Activated gamma-delta T cell (primary cell): ENCODE measurements at places on chromosomes 13 and 19.

DNA sequence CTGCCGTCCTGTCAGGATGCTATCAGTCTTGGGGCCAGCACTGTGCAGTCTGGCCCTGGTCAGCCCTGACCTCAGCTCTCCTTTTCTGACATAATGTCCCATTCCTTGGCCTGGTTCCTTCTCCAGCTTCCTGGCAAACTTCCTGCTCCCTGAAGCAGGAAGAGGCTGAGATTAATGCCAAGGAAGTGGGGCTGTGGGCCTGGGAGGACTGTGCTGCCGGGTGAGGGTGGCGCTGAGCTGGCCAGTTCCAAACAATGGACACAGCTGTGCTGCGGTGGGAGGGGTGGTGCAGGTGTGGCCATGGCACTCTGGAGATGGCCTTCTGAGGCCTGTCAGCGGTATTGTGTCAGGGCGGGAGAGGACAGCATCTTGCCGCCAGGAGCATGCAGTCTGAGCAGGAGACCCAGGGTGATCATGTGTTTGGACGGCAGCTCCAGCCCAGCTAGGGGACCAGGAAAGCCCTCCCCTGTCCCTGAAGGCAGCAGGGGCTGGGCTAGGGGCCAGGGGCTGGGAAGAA, 30.9 kb downstream of the TUBA3C start:
- DNase-seq = no peak

DNA sequence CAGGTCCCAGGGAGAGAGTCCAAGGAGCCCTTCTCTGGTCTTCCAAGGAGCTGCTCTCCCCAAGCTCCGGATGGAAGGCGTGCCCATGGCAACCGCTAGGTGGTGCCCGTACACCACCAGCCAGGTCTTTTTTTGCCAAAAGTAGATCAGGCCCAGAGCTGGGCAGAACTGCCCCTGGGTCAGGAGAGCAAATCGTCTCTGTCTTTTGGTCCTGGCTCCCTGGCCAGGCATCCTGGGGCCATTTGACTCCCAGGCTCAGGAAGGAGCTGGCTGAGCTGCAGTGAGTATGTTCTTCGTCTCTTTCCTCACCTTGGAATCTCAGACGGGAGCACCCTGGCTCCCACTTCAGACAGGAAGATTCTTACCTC, 24.6 kb upstream of the BCL3 start:
- peak; percentile 34 for DNase-seq

GRCh38 chr19:46954502-46954992, 65.1 kb upstream of the NPAS1 start:
- no peak for DNase-seq

GRCh38 chr13:50012396-50013169, 2.7 kb upstream of the KCNRG start:
- DNase-seq = no peak

DNA sequence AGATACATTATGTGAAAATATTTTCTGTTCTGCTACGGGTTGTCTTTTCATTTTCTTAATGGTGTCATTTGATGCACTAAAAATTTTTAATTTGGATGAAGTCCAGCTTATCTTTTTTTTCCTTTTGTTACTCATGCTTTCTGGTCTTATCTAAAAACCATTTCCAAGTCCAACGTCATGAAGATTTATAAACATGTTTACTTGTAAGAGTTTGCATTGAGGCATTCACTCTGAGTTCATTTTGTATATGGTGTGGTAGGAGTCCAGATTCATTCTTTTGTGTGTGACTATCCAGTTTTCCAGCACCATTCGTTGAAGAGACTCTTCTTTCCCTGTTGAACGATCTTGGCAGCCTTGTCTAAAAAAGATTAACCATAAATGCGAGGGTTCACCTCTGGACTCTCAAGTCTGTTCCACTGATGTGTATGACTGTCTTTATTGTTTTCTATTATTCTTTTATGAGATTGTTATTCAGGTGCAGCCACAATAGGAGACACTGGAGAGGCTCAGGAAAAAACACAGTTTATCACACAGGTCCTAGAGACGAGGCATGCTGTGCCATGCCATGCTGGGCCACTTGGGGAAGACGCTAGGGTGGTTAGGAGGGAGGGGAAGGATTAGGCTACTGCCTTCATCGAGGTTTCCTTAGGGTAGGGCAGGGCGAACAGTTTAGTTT, 35.0 kb downstream of the NAA16 start:
- DNase-seq = no peak

GRCh38 chr19:45920458-45920857, 5.9 kb upstream of the NANOS2 start:
- no peak for DNase-seq
